ENCODE measurements at places on chromosomes 7 and 10.
A peak's percentile ranks its signal among the peaks of the same experiment; 100 is the strongest.

DNA sequence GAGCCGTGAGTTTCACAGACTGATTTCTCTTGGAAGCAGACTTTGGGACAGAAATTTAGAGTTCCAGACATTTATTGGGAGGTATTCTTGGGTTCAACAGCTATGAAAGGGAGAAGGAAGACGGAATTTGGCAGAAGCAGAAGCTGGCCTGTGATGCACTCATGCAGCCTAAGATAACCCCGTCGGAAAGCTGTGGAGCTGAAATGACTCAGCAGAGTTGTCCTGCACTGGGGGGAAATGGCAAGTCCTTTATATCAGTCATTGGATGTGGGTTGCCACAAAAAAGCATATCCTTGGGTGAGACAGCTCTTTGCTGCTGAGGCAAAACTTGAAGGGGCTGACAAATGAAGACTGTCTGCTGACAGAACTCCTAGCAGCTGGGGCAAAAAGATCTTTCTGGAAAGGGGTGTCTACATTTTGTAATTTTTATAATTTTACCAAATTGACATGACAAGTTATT is 11.5 kb upstream of the MICU1 start:
- DNase-seq: no peak

DNA sequence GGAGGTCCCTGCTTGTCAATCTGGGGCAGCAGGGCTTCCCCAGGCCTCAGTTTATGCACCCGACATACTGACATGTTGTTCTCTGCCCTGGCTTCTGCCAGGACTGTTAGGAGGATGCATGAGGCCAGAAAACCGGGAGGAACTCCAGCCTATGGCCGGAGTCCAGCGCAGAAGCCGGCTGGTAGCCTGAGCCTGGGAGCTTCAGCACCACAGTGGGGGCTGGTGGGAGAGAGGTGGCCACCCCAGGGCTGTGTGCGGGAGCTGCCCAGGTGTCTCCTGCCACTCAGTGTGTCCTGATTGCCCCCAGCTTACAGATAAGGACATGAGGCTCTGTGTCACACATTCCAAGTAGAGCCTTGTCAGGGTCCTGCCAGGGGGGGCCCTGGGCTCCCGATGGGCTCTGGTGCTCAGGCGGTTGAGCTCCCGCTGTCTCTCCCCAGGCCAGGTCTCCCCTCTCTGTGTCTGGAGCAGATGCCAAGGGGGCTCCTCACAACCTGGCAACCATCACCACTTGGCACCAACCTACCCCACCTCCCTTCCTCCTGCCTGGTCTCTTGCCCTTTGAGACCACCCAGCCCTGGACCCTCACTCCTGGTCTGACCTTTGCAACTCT is 32.3 kb downstream of the PPIF start:
- no peak for DNase-seq

- no peak for DNase-seq
Observed at GRCh38 chr7:125391921-125392320, 462.3 kb upstream of the POT1 start.

DNA sequence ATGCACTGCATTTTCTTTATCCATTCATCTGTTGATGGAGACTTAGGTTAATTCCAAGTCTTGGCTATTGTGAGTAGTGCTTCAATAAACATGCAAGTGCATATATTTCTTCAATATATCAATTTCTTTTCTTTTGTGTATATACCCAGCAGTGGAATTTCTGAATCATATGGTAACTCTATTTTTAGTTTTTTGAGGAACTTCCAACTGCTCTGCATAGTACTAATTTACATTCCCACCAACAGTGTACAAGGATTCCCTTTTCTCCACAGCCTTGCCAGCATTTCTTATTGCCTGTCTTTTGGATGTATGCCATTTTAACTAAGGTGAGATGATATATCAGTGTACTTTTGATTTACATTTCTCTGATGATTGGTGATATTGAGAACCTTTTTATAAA is 145.2 kb downstream of the LYZL1 start:
- DNase-seq: no peak

GRCh38 chr10:35822316-35822715 is 180.2 kb upstream of the FZD8 start:
- peak; percentile 95 for DNase-seq

All from NCI-H446 (cell line).